ENCODE measurements at places on chromosomes 4 and X.
A peak's percentile ranks its signal among the peaks of the same experiment; 100 is the strongest.

GRCh38 chr4:54255881-54256280, 26.8 kb downstream of the PDGFRA start:
- H3K4me3 ChIP-seq: no peak overlapping the region
- no peak overlapping the region for H3K27ac ChIP-seq
- no peaks in the 10 kb centered on the region for H3K27me3 ChIP-seq
- no peak for DNase-seq
- no peaks in the 10 kb centered on the region for H3K36me3 ChIP-seq

DNA sequence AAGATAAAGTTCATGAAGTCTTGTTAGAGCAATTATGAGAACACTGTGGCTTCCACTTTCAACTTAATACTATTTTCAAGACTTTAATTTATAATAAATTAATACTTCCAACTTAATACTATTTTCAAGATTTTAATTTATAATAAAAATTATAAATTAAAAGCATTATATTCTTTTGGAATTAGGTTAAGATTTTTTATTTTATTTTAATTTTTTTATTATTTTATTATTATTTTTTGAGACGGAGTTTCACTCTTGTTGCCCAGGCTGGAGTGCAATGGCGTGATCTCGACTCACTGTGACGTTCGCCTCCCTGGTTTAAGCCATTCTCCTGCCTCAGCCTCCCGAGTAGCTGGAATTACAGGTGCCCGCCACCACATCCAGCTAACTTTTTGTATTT, 126.0 kb upstream of the GUCY1A1 start:
- no peaks in the 10 kb centered on the region for H3K36me3 ChIP-seq
- no peak for DNase-seq
- H3K27me3 ChIP-seq: no peaks in the 10 kb centered on the region
- no peak overlapping the region for H3K4me3 ChIP-seq

DNA sequence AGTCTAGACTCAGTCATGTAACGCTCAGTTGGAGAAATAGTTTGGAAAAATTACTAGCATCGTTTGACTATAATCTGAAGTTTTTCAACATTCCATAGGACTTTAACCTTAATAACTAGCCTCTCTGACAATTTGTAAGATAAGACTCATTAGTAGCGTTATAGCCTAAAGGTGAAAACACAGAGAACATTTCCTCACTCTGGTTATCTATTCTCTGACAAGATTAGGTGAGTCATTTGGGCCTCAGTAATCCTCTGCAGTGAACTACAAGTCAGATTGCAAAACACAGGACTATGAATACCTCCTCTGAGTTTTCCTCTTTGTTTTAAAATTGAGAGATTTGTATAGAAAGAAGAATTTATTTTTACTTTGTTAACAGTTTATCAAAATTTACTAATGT, 31.8 kb upstream of the PDLIM5 start:
- no peak overlapping the region for H3K27ac ChIP-seq
- DNase-seq: no peak
- H3K36me3 ChIP-seq: no peaks in the 10 kb centered on the region
- H3K27me3 ChIP-seq: no peaks in the 10 kb centered on the region

DNA sequence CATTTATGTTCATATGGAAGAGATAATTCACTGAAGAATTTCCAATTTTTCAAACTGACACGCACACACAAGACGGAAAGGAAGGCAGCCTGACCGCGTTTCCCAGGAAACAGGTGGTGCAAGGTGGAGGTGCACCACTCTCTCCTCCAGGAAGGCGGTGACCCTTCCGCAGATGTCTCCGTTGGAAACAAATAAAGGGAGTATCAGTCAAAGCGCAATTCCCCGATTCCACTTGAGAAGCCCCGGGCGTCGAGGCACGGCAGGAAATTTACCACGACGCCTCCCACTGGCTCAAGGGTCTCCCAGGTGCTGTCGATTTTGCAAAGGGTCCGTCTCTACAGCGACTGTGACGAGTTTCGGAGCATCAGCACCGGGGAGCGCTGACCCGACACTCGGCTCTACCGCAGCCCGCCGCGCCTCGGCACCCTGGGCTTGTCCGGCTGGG, 770 bp upstream of the TIGD2 start:
- H3K27me3 ChIP-seq: no peaks in the 10 kb centered on the region
- no peak for DNase-seq
- peak overlapping the region; percentile 88 for H3K27ac ChIP-seq
- H3K4me3 ChIP-seq: peak overlapping the region; percentile 87
- H3K4me1 ChIP-seq: peaks cover 13% of the 10 kb centered on the region
- no peaks in the 10 kb centered on the region for H3K36me3 ChIP-seq

DNA sequence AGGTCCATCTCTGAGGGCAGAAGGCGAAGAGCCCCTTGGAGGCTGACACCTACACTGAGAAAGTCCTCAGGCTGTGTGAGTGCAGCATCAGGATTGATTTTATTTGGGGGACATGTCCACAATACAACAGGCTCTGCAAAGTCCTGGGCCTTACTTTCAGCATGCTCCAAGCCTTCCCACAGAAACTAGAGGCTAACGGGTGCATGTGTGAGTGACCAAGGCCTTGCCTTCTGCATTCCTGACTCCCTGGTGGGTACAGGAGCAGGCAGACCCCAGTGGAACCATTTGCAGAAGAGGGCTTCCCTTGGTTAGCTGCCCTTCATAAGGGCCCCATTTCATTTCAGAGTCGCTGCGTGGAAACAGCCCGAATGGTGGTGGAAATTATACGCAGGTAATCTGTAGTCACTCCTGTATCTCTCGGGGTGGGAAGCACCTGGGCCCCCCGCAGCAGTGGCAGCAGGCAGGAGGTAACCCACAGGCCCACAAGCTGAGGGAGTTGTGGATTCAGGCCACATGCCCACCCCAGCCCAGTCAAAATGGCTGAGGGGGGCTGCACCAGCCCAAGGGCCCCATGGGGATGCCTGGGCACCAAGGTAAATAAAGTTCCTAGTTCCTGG, 37.7 kb downstream of the NSG1 start:
- peaks cover 60% of the 10 kb centered on the region for H3K36me3 ChIP-seq
- no peaks in the 10 kb centered on the region for H3K4me1 ChIP-seq
- no peak overlapping the region for H3K27ac ChIP-seq
- no peak for DNase-seq
- no peaks in the 10 kb centered on the region for H3K27me3 ChIP-seq

GRCh38 chrX:56564921-56565840, 1.8 kb downstream of the UBQLN2 start:
- H3K27ac ChIP-seq: peak overlapping the region; percentile 96
- peaks cover 15% of the 10 kb centered on the region for H3K4me1 ChIP-seq
- peak overlapping the region; percentile 64 for H3K4me3 ChIP-seq

GRCh38 chrX:51144828-51145442, 187.7 kb upstream of the NUDT10 start:
- H3K4me3 ChIP-seq: no peak overlapping the region
- no peaks in the 10 kb centered on the region for H3K27me3 ChIP-seq
- DNase-seq: no peak
- no peaks in the 10 kb centered on the region for H3K4me1 ChIP-seq

- no peaks in the 10 kb centered on the region for H3K4me1 ChIP-seq
- H3K27ac ChIP-seq: no peak overlapping the region
Measured at GRCh38 chrX:95893636-95894035, 791.0 kb upstream of the DIAPH2 start.

- H3K4me1 ChIP-seq: no peaks in the 10 kb centered on the region
- no peak overlapping the region for H3K4me3 ChIP-seq
- DNase-seq: no peak
- peaks cover 6% of the 10 kb centered on the region for H3K27me3 ChIP-seq
- no peak overlapping the region for H3K27ac ChIP-seq
Measured at GRCh38 chr4:6188687-6189305, 11.6 kb downstream of the JAKMIP1 start.
